ENCODE measurements at places on chromosomes 3 and 15.

DNA sequence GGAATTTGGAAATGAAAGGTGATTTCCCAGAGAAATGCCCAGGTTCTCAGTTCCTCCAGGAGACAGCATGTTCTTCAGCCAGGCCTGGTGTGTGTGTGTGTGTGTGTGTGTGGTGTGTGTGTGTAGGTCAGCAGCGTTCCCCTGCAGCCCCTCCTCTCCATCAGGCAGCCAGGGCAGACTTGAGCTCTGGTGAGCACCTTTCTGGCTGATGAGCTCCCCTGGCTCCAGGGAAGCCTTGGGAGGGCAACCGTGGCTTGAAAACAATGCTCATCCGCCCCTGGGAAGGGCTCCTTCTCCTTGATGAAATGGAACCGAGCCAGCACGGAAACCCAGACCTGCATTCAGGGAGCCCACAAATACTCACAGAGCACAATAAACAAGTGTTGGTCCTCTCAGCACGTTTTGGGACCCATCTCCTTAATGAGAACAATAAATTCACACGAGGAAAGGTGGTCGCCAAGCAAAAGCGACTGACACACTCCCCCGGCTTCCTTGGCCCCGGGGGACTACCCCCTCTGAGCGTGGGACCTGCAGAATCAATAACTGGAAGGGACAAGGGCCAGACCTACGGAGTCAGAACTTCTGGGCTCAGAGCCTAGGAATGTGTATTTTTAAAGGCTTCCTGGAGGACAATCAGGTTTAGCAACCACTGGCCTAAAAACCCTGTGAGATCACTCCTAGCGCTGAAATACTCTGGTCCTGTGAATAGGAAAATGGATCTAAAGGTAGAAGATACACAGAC is 38.6 kb upstream of the HES1 start:
- DNase-seq: no peak

GRCh38 chr3:52447512-52448355 is 2.8 kb upstream of the SEMA3G start:
- DNase-seq: no peak

GRCh38 chr3:129758785-129759320 is 134.7 kb downstream of the TMCC1 start:
- DNase-seq: no peak

- no peak for DNase-seq
These were observed 20.4 kb downstream of the TGM5 start for GRCh38 chr15:43246261-43246774.
